T-helper 17 cell (primary cell): ENCODE measurements at places on chromosomes 13 and 19.

DNA sequence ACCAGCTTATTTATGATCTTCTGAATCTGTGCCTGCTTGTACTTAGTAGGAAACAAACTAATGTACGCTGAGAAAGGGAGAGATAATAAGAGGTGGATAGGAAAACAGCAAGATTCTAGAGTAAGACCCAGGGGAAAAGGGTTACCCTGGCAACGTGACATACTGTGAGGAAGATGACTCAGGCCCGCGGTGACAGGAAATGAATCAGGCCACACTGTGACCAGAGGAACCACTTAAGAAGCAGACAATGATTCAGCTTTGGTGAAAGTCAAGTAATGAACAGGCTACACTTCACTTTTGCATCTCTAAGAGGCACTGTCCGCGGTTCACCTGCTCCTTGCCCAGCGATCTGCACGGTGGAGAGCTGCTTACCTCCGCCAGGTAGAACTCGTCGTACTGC lies 158.2 kb downstream of the NALCN start:
- DNase-seq: no peak

- no peak for DNase-seq
Observed at GRCh38 chr13:27405546-27406134, 18.8 kb upstream of the GTF3A start.

- no peak for DNase-seq
Observed at GRCh38 chr13:98771838-98772611, 19.6 kb upstream of the SLC15A1 start.

GRCh38 chr13:19090495-19090894 lies 91.1 kb downstream of the TUBA3C start:
- no peak for DNase-seq

- DNase-seq: no peak
Observed at GRCh38 chr19:2353159-2353886, 6.7 kb upstream of the TMPRSS9 start.

- DNase-seq: no peak
Observed at GRCh38 chr19:2186071-2186846, 22.5 kb downstream of the DOT1L start.

DNA sequence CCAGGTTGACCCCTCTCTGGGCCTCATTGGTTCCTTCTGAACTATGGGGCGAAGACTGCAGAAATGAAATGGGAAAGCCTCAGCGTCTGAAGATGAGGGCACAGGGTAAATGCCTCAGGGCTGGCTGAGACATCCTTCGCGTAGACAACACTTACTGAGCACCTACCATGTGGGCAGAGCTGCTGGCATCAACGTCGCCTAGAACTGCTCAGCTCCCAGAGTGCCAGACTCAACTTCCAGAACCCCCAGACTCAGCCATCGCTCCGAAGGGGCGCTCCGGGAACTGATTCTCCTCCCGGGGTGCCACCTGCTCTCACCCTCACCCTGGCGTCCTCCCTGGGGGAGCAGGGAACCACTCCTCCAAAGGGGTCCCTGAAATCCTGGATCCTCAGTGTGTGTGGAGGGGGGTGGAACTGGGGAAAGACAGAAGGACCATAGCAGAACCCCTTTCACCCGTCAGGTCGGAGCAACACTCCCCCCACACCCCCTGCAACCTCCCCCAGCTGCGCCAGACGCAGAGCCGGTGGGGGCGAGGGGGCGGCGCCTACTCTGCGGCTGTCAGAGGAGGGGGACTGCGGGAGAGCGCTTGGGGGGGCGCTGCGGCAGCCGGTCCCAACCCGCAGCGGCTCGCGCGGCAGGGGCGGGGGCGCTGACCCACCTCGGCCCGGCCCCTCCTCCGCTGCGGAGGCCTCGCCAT lies 8.2 kb upstream of the NFIC start:
- DNase-seq: no peak

DNA sequence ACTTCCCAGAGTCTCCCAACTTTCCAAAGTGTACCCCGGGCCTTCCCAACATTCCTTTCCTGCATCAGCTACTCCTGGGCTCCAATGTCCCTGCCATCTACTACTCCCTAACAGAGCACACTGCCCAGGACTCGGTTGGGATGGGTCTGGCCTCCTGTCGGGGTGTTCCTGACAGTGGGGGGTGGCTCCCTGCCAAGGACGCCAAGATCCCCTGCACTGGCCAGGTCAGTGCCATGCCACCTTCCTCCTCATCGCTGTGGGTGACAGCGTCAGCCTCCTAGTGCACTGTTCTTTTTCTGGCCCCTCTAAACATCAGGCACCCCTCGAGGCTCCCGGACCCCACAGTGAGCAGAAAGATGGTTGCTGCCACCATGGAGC lies 13.8 kb downstream of the EPS15L1 start:
- no peak for DNase-seq

DNA sequence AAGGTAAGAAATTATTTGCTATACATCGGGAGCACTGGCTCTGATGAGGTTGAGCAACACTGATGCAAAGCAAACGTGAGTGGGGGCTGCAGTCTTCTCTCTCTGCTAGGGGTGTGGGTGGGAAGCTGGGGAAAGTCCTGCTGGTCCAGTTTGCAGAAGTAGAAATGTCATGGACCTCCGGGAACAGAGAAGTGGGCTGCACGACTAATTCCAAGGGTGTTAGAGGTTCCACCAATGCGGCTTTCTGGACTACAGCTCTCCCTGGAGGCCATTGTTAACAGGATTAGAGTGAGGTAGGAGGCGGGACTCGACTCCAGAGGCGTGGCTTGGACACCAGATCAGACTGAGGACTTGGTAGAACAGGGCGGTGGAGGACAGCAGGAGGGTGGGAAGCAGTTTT lies 5.7 kb upstream of the FBXO27 start:
- no peak for DNase-seq

DNA sequence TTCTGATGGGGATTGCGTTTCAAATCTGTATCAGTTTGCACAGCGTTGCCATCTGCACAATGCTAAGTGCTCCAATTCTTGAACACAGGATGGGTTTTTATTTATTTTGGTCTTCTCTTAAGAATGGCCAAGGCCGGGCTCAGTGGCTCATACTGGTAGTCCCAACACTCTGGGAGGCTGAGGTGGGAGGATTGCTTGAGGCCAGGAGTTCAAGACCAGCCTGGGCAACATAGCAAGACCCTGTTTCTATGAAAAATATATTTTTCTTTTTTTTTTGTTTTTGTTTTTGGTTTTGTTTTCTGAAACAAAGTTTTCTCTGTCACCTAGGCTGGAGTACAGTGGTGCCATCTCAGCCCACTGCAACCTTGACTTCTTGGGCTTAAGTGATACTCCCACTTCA lies 5.5 kb upstream of the YJEFN3 start:
- DNase-seq: no peak

DNA sequence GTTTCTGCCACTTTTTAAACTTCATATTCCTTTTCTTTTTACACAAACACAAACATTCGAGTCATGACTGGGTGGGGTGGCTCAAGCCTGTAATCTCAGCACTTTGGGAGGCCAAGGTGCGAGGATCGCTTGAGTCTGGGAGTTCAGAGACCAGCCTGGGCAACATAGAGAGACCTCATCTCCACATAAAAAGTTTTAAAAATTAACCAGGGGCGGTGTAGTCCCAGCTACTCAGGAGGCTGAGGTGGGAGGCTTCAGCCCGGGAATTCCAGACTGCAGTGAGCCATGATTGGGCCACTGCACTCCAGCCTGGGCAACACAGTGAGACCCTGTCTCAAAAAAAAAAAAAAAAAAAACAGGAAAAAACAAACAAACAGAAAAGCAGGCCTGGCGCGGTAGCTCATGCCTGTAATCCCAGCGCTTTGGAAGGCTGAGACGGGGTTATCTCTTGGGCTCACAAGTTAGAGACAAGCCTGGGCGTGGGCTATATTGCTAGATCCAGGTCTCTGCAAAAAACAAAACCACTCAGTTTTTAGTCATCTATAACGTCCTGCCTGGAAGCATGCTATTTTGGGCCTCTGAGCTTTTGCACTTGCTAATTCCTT lies 583 bp upstream of the BAX start:
- no peak for DNase-seq

GRCh38 chr19:32828643-32829344 lies 40.8 kb downstream of the SLC7A9 start:
- DNase-seq: no peak

DNA sequence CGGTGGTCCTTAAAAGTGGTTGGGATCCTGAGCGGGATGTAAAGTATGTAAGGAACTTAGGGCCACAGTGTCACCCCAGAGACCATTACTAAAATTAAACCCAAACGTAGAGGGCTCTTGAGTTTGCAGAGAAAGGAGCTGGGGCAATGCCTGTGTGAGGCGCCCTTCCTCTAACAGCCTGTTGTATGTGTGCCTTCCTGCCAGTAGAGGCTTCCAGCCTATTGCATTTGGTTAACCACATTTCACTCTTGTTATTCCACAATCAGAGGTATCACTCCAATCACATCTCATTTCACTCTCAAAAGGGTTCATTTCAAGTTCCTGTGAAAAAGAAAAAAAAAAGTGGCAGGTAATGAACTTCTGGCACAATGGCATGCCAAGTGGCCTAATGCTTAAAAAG lies 29.4 kb downstream of the DIAPH3 start:
- no peak for DNase-seq

- no peak for DNase-seq
Observed at GRCh38 chr13:108572782-108573211, 56.6 kb upstream of the MYO16 start.

GRCh38 chr13:59745392-59745788 lies 418.3 kb downstream of the DIAPH3 start:
- no peak for DNase-seq

DNA sequence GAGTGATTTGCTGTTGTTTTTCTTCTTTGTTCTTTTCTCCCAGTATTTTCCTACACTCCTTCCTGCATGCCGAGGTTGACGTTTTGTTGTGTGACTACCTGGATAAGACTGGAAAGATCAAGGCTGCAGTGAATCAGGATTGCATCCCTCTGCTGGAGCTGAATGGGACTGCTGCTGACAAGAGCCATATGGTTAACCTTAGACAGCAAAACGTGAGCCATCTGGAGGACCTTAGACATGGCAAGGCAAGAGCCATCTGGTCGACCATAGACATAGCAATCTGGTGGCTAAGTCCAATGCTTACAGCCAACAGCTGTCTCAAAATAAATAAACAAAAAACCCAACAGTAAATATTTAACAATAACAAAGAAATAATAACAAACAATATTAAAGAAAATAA lies 42.6 kb upstream of the ZNF91 start:
- no peak for DNase-seq
